GM23248 (cell line): ENCODE measurements at places on chromosomes 4 and X.

- peak; percentile 23 for DNase-seq
Measured at GRCh38 chrX:68651110-68651509, 3.6 kb downstream of the STARD8 start.

GRCh38 chr4:159220353-159220752 is 117.5 kb downstream of the RAPGEF2 start:
- DNase-seq, result no peak

GRCh38 chr4:177293208-177294033 is 16.3 kb upstream of the NEIL3 start:
- peak; percentile 24 for DNase-seq

DNA sequence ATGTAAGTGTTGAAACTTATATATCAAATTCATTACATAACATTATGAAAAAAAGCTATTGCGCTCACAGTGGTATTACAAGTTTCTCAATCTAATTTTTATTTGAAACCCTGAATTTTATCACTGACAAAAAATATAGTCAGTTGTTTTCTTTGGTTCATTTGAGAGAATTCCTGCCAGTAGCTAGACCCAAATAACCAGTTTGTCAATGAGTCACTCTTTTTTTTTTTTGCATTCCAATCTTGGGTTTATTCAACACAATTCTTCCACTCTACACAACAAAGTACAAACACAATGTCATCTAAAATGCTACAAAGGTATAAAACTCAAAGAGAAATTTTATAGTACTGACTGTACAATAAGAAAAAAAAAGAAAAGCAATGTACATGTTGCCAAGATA is 13.1 kb downstream of the HPF1 start:
- DNase-seq, result peak; percentile 29

DNA sequence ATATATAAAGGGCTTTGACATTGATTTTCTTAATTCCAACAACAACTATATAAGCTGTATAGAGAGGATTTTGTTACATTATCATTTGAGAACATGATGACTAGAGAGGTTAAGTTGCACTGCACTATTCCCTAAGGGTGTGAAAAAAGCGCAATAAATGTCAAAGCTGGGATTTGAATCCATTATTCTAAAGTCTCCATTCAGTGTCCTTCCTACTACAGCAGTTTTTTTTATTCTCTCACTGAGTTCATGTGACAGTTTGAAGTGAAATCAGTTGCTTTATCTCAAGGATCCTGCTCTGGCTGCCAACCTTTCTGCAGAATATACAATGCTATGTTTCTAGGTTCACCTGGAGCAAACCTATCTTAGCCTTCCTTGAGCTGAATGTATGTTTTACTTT is 177.5 kb downstream of the ANKRD50 start:
- no peak for DNase-seq

- DNase-seq, result no peak
Measured at GRCh38 chrX:72382202-72382595, 76.5 kb upstream of the CITED1 start.

DNA sequence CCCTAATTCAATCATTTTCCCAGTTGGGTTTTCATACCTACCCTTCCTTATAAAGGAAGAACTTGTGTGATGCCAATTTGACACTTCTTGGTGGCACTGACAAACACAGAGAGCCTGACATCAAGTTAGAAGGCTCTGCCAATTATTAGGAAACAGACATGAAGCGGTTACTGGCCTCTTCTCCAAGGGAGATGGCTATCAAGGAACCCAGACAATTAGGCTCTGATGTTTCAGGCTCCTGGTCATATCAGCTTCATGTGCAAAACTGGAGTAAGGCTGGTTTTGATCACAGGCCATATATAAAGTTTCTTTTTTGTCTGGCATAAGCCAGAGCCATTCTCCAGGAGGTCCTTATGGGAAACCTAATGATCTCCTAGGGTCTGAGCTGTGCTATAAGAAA is 428 bp downstream of the ARL13A start:
- DNase-seq, result no peak

GRCh38 chr4:90582087-90582486 is 454.9 kb downstream of the CCSER1 start:
- DNase-seq, result no peak

DNA sequence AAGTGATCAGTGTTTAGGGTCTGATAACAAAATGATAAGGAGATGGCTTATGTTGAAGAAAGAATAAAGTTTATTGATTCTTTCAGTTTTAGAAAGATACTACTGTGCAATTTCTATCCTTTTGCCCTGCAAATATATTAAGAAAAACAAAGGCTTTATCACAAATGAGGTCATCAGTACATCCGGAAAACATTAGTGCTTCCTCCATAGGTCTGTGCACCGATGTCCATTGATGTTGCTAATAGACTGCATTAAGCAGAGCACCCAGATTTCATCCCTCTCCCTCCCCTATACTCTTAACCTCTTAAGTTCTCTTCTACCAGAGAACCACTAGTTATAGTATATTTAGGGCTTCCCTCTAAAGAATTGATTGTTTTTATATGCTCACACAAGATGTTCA is 53.7 kb upstream of the HHIP start:
- DNase-seq, result no peak

GRCh38 chrX:105190252-105190853 is 30.1 kb downstream of the TEX13A start:
- DNase-seq, result peak; percentile 10

DNA sequence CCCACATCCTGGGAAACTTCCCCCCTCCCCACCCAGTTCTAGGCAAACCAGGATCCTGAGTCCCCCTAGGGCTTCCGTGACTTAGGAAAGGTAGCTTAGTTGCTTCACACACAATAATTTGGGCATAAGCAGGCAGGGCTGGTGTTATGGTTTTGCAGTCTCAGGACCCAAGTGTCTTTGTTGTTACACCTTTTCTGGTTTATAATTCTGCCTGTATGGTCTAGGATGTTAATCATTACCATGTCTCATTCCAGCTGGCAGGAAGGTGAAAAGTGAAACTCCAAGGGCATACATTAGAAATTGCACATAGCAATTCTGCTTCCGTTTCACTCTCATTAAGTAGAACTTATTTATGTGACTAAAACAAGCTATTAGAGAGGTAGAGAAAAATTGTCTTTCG is 16.8 kb downstream of the UGT8 start:
- DNase-seq, result no peak

DNA sequence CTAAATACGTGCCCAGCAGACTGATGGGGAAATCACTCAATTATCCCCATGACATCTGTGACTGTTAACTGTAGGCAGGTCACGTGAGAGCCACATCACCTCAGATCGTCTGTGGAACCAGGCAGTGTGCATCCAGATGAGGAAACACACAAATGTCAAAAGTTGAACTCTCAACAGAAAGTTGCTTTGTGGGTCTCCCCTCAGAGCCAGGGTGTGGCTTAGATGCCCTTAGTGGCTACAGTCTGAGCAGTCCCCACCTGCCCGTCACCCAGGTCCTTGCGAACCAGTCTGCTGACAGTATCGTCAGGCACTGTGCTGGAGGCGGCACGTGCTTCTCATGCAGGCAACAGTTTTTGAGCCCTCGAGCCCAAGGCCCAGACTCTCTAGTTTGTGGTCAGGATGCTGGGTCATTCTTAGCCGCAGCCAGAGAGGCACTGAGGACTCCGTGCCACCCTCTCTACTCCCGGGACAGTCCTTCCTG is 10.8 kb downstream of the TMEM187 start:
- DNase-seq, result no peak

GRCh38 chr4:41977709-41978108 is 3.8 kb upstream of the DCAF4L1 start:
- DNase-seq, result peak; percentile 51

GRCh38 chrX:133661962-133662839 is 246.9 kb upstream of the GPC4 start:
- DNase-seq, result peak; percentile 79

- DNase-seq, result no peak
Measured at GRCh38 chrX:71102292-71102691, 4.2 kb downstream of the CXorf65 start.

DNA sequence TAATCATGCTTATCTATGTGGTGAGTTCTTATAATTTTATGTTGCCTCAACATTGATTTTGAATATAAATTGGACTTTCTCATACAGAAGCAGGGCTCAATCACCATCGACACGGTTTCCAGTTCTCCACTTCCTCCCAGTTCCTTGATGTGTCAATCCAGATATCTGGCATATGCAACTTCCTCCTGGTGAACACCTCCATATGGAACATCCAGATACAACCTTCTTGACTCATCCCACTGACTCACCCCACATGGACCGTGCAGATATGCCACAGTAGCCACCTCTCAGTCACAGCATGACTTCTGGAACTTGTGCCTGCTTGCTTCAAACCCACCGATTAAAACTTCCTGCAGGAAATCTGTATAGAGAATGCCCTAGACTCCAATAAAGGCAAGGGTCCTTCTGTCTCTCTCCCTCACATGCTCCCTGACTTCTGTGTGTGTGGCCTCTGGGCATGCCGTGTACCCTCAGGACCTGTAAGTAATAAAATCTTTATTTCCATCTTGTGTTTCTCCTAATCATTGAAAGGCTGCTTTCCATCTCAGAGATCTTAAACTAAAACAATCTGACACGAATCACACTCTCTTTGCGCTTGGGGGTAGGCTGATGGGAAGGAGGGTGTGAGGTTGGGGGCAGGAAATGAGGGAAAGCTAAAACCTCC is 67.0 kb downstream of the HTRA3 start:
- DNase-seq, result peak; percentile 47

DNA sequence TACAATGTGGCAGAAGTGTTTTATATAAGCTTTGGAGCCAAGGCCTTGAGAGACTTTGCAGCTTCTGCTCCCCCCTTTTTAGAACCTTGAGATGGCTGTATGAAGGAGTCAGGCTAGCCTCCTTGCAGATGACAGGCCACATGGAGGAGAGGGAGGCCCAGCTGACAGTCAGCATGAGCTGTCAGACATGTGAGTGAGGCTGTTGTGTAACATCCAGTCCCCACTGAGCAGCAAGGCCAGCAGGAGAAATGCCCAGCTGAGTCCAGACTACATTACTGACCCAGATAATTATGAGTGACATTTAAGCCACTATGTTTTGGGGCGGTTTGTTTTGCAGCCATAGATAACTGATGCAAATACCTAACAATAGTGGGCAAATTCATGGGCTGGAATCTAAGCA is 515.3 kb upstream of the ARX start:
- DNase-seq, result no peak

- DNase-seq, result no peak
Measured at GRCh38 chr4:91840359-91840758, 463.4 kb upstream of the GRID2 start.

GRCh38 chr4:39812500-39812899 is 114.6 kb downstream of the UBE2K start:
- DNase-seq, result peak; percentile 30

- DNase-seq, result peak; percentile 61
Measured at GRCh38 chrX:50691820-50692219, 122.2 kb downstream of the SHROOM4 start.

DNA sequence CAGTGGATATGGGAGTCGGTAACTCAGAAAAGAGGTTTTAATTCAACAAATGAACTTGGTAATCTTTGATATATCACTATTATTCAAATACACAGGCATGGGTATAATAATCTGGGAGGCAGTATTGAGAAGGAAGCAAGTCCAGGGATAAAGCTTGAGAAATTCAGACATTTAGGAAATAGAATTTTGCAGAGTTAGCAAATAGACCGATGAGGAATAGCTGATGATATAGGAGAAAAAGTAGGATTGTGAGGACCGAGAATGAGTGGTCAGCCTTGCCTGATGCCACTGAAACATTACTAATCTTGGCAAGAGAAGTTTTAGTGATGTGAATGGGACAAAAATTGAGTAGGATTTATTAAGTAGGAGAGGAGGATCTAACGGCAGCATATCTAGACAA is 71.9 kb downstream of the TLL1 start:
- DNase-seq, result no peak

DNA sequence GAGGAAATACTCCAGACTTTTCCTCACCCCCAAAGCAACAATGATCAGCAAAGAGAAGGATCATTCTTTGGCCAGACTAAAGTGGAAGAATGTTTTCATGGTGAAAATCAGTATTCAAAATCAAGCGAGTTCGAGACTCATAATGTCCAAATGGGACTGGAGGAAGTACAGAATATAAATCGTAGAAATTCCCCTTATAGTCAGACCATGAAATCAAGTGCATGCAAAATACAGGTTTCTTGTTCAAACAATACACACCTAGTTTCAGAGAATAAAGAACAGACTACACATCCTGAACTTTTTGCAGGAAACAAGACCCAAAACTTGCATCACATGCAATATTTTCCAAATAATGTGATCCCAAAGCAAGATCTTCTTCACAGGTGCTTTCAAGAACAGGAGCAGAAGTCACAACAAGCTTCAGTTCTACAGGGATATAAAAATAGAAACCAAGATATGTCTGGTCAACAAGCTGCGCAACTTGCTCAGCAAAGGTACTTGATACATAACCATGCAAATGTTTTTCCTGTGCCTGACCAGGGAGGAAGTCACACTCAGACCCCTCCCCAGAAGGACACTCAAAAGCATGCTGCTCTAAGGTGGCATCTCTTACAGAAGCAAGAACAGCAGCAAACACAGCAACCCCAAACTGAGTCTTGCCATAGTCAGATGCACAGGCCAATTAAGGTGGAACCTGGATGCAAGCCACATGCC is 89.7 kb downstream of the TET2 start:
- no peak for DNase-seq
